ENCODE measurements at places on chromosomes 5 and 9. TPM values are rescaled to one million over a fixed set of nuclear protein-coding genes. Genes with fewer than 3 reads are reported as not detected.

GRCh38 chr9:129716091-129716490 is 36.8 kb downstream of the PTGES start:
- DNase-seq, result no peak

GRCh38 chr5:4659851-4660250 is 480.3 kb upstream of the ADAMTS16 start:
- DNase-seq, result no peak

GRCh38 chr5:93578813-93579691 is 2.0 kb downstream of the NR2F1-AS1 start:
- no peak for DNase-seq

The KLF4 gene
- polyA plus RNA-seq, result not detected

DNA sequence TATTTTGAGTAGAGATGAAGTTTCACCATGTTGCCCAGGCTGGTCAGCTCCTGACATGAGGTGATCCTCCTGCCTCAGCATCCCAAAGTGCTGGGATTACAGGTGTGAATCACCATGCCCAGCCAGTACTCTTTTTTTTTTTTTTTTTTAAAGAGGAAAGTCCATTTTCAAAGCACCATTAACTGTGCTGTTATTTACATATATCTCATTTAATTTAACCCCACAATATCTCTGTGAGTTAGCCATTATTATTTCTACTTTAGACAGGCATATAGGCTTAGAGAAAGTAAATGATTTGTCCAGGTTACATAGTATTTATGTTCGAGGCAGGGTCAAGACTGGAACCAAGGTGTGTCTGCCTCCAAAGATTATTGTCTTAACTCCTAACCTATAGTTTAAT is 50.7 kb downstream of the ATG10 start:
- DNase-seq, result no peak

DNA sequence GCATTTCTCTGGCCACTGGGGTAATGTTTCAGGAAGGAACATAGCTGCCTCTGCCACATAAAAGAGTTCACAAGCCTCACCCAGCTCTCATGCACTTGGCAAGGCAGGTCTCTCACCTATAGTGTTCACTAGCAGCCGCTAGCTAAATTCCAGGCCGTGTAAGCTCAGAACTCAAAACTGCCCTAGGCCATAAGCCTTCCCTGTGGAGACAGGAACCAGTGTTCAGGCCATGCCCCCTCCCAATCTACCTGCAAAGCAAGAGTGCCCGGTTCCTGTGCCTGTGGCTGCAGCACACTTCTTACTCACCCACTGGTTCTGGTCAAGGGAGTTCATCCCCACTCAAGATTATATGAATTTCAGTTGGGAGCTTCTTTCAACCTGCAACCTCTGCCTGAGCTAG is 60.7 kb upstream of the ZNF169 start:
- no peak for DNase-seq

All from CD8-positive, alpha-beta memory T cell (primary cell).